Activated CD4-positive, alpha-beta memory T cell treated with anti-CD3 and anti-CD28 coated beads, Interleukin-2, amount 10 ng/mL, durations not matched to agents 7 days and 5 days (primary cell): ENCODE measurements at places on chromosomes 1 and 21.

- H3K36me3 ChIP-seq: peaks cover 3% of the 10 kb centered on the region
- H3K4me3 ChIP-seq: no peak overlapping the region
- H3K27me3 ChIP-seq: no peaks in the 10 kb centered on the region
- H3K27ac ChIP-seq: no peak overlapping the region
- no peak for DNase-seq
- H3K4me1 ChIP-seq: peaks cover 1% of the 10 kb centered on the region
These were observed 75.2 kb downstream of the NTPCR start for GRCh38 chr1:233025567-233025966.

DNA sequence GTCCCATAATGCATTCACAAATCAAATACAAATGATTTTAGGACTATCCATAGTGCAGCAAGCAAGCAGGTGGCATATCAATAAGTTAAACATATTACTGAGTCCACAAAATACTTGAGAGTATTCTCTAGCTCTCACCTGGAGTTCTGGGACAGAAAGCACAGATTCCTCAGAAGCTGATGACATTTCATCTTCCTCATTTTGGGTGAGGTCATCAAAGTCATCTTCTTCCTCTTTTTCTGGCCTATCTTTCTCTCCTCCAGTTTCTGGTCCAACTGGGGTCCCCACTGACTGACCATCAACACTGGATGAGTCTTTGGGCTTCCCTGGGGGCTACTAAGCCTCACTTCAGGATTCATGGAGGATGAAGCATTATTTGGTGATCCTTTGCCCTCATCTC lies 38.9 kb downstream of the YY1AP1 start:
- H3K4me1 ChIP-seq: peaks cover 2% of the 10 kb centered on the region
- H3K36me3 ChIP-seq: no peaks in the 10 kb centered on the region
- peaks cover 2% of the 10 kb centered on the region for H3K27me3 ChIP-seq
- DNase-seq: no peak
- no peak overlapping the region for H3K4me3 ChIP-seq
- H3K27ac ChIP-seq: no peak overlapping the region

DNA sequence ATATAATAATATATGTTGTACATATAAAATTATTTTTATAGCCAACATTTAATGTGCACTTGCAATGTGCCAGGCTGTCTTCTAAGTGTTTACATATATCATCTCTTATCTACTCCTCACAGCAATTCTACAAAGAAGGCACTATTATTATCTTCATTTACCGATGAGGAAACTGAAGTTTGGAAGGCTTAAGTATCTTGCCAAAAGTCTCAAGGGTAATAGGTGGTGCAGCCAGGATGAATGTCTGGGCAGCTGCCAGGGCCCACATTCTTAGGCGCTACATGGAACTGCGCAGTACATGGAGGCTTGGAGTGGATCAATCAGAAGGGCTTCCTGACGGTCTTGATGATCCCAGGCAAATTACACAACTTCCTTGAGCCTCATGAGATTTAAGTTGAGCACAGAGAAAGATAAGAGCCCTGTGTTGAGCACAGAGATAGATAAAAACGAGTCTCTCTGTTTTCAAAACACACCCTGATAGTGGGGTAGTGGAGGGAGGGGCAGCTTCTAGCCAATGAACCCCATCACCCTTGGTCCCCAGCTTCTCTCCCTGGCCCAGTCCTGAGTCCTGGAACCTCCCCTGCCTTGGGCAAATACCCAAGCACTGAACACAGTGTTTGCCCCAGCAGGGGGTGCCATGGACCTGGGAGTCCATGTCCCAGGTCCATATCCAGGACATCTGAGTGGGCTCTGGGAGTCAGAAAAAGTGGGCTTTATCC lies 9.2 kb downstream of the POU3F1 start:
- no peaks in the 10 kb centered on the region for H3K4me1 ChIP-seq
- peaks cover 12% of the 10 kb centered on the region for H3K27me3 ChIP-seq
- H3K36me3 ChIP-seq: no peaks in the 10 kb centered on the region
- H3K27ac ChIP-seq: no peak overlapping the region

- H3K4me1 ChIP-seq: peaks cover 7% of the 10 kb centered on the region
- H3K27ac ChIP-seq: no peak overlapping the region
- H3K4me3 ChIP-seq: no peak overlapping the region
- no peaks in the 10 kb centered on the region for H3K27me3 ChIP-seq
- no peak for DNase-seq
These were observed 48.3 kb downstream of the BCAR3 start for GRCh38 chr1:93633313-93633712.

- no peak for DNase-seq
- H3K27ac ChIP-seq: no peak overlapping the region
- no peaks in the 10 kb centered on the region for H3K36me3 ChIP-seq
- peaks cover 9% of the 10 kb centered on the region for H3K27me3 ChIP-seq
These were observed 18.8 kb downstream of the IRF2BP2 start for GRCh38 chr1:234591131-234591530.

DNA sequence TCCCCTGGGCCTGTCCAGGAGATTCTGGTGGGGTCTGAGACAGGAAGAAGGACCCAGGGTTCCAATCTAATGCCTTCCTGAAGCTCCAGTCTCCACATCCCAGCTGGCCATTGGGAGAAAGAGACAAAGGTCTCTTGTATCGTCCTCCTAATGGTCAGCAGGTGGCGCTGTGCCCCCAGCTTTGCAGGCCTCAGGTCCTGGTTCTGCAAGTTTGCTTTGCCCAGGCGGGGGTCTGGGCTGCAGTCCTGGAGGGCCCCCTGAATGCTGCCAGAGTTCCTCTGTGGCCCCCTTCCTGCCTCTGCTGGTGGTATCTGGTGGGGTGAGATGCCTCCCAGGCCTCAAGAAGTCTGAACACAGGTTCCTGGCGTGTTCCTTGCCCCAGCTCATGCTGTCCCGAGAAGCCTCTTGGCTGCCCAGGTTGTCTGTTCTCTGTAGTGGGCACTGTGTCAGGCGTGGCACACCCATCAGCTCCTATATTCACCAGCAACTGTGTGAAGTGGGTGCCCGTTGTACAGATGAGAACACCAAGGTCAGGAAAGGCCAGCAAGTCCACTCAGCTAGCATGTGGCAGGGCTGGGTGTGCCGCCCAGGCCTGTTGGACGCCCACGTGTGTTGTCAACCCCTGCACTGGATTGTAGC lies 33.8 kb upstream of the CSF3R start:
- peak; percentile 63 for DNase-seq
- H3K4me3 ChIP-seq: no peak overlapping the region
- H3K27ac ChIP-seq: no peak overlapping the region
- H3K36me3 ChIP-seq: no peaks in the 10 kb centered on the region

GRCh38 chr1:240404286-240404685 lies 207.7 kb downstream of the GREM2 start:
- no peak for DNase-seq
- H3K27ac ChIP-seq: no peak overlapping the region

GRCh38 chr1:66300280-66300971 lies 233.5 kb upstream of the SGIP1 start:
- peak overlapping the region; percentile 85 for H3K27ac ChIP-seq
- DNase-seq: no peak
- peaks cover 52% of the 10 kb centered on the region for H3K4me1 ChIP-seq
- peaks cover 5% of the 10 kb centered on the region for H3K36me3 ChIP-seq
- peak overlapping the region; percentile 76 for H3K4me3 ChIP-seq

- H3K4me1 ChIP-seq: no peaks in the 10 kb centered on the region
- H3K27me3 ChIP-seq: no peaks in the 10 kb centered on the region
- no peak overlapping the region for H3K4me3 ChIP-seq
- H3K27ac ChIP-seq: no peak overlapping the region
These were observed 87.4 kb upstream of the TMEM51 start for GRCh38 chr1:15066191-15066590.

- H3K4me3 ChIP-seq: no peak overlapping the region
- no peaks in the 10 kb centered on the region for H3K36me3 ChIP-seq
- DNase-seq: no peak
- no peak overlapping the region for H3K27ac ChIP-seq
These were observed 175.4 kb downstream of the HS2ST1 start for GRCh38 chr1:87089823-87090222.

GRCh38 chr1:236893626-236894545 lies 98.8 kb downstream of the MTR start:
- no peaks in the 10 kb centered on the region for H3K27me3 ChIP-seq
- no peak for DNase-seq
- H3K4me1 ChIP-seq: no peaks in the 10 kb centered on the region
- peaks cover 63% of the 10 kb centered on the region for H3K36me3 ChIP-seq
- no peak overlapping the region for H3K4me3 ChIP-seq
- H3K27ac ChIP-seq: no peak overlapping the region

GRCh38 chr1:55476445-55477015 lies 261.4 kb upstream of the USP24 start:
- H3K27me3 ChIP-seq: peaks cover 18% of the 10 kb centered on the region
- no peaks in the 10 kb centered on the region for H3K36me3 ChIP-seq
- no peak overlapping the region for H3K27ac ChIP-seq
- no peak overlapping the region for H3K4me3 ChIP-seq
- no peak for DNase-seq

DNA sequence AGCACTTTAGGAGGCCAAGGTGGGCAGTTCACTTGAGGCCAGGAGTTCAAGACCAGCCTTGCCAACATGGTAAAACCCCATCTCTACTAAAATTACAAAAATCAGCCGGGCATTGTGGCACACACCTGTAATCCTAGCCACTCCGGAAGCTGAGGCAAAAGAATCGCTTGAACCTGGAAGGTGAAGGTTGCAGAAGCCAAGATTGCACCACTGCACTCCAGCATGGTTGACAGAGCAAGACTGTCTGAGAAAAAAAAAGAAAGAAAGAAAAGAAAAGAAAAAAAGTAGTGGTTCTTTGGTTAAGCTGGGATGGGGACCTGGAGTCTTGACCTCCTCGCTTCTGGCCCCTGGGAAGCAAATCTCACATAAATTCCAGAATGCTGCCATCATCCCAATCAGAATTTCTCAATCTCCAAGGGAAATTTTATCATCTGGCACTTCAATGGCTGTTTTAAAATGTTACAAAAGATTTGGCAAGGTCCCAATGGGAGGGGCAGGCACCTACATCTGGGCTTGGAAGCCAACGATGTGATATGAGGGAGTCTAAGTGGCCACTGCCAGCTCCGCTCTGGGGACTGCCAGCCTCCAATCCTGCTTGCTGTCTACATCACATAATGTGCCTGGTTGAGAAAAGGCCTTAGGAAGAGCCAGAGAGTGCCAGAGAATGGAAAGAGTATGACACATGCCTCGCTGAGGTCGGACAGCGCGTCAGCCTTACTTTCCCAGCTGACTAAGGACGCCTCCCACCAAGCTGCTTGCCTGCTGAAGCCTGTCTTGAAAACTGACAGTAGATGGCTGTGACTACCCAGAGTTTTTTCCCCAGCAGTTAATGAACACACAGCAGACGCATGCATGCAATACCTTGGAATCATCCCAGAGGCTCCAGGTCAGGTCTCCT lies 42.1 kb upstream of the SRP9 start:
- H3K36me3 ChIP-seq: no peaks in the 10 kb centered on the region
- no peak overlapping the region for H3K27ac ChIP-seq
- no peak overlapping the region for H3K4me3 ChIP-seq
- no peak for DNase-seq
- H3K27me3 ChIP-seq: peaks cover 3% of the 10 kb centered on the region

DNA sequence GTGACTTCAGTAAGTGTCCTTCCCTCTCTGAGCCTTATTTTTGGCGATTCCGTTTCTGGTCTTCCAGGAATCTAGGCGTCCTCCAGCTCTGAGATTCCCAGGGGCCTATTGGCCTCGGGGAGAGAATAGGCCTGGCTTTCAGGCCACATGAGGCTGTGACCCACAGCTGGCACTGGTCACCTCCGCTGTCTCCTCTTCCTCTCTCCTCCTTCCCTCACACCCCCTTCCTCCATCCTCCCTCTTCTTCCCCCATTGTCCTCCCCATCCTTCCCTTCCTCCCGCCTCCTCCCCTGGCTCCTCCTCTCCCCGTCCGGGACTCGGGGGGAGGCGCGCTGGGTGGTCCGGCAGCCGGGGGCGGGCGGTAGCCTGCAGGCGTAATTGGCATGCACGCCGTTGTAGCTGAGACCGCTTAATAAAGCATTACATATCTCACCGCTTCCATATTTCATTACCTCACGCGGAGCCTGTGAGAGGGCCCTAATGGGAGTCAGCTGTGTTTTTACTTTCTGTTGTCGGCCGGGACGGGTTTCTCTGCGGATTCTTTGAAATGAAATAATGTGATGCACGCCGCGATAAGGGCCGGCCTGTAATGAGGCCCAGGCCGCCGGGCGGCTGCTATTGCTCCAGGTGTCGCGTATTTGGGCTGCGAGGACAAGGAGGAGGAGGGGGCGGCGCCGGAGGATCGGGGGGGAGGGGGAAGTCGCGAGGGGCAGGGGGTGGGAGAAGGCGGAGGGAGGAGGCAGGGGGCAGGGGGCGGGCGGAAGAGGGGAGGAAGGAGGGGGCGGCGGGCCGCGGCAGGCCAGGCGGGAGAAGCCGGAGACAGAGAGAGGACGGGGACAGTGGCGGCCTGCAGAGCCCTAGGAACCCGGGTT lies 95.3 kb downstream of the FOXD2 start:
- no peaks in the 10 kb centered on the region for H3K36me3 ChIP-seq
- no peaks in the 10 kb centered on the region for H3K4me1 ChIP-seq
- H3K27ac ChIP-seq: no peak overlapping the region
- DNase-seq: no peak
- peaks cover 52% of the 10 kb centered on the region for H3K27me3 ChIP-seq
- no peak overlapping the region for H3K4me3 ChIP-seq

DNA sequence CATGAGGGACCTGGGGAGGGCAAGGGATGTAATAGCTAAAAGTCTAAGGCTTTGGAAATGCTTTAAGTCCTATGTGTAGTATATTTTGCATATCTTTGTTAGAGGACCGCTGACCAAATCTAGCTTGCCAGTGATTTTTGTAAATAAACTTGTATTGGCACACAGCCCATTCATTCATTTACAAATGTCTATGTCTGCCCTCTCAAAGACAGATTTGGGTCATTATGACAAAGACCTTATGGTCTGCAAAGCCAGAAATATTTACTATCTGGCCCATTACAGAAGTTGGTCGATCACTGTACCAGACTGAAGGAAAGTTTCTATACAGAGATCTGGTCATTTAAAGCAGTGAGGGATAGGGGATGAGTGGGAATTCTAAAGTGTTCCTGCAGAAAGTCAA lies 120.1 kb upstream of the RAVER2 start:
- DNase-seq: no peak
- H3K36me3 ChIP-seq: no peaks in the 10 kb centered on the region
- H3K27ac ChIP-seq: no peak overlapping the region
- H3K4me3 ChIP-seq: no peak overlapping the region
- peaks cover 7% of the 10 kb centered on the region for H3K27me3 ChIP-seq

- no peaks in the 10 kb centered on the region for H3K4me1 ChIP-seq
- H3K4me3 ChIP-seq: no peak overlapping the region
- H3K36me3 ChIP-seq: peaks cover 12% of the 10 kb centered on the region
These were observed 28.0 kb downstream of the PRKCZ start for GRCh38 chr1:2078170-2078569.

DNA sequence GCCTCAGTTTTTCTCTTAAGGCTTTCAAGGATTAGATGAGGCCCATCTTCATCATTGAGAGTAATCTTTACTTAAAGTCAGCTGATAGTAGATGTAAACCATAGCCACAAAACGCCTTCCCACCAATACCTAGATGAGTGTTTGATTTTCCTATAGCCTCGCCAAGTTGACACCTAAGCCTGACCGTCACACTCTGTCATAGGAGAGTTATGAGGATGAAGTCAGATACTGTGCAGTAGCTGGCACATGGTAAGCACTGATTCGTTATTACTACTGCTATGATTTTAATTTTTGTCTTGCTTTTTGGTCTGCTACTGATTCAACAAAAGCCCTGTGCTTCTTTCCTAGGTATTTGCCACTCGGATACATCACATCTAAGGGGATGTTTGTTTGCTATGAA lies 395.5 kb downstream of the RPS6KC1 start:
- H3K4me1 ChIP-seq: peaks cover 1% of the 10 kb centered on the region
- peaks cover 2% of the 10 kb centered on the region for H3K27me3 ChIP-seq
- H3K36me3 ChIP-seq: no peaks in the 10 kb centered on the region
- no peak for DNase-seq
